Vagina (tissue), 2 donors: ENCODE measurements at places on chromosomes 1 and 21.
A peak's percentile ranks its signal among the peaks of the same experiment; 100 is the strongest.

DNA sequence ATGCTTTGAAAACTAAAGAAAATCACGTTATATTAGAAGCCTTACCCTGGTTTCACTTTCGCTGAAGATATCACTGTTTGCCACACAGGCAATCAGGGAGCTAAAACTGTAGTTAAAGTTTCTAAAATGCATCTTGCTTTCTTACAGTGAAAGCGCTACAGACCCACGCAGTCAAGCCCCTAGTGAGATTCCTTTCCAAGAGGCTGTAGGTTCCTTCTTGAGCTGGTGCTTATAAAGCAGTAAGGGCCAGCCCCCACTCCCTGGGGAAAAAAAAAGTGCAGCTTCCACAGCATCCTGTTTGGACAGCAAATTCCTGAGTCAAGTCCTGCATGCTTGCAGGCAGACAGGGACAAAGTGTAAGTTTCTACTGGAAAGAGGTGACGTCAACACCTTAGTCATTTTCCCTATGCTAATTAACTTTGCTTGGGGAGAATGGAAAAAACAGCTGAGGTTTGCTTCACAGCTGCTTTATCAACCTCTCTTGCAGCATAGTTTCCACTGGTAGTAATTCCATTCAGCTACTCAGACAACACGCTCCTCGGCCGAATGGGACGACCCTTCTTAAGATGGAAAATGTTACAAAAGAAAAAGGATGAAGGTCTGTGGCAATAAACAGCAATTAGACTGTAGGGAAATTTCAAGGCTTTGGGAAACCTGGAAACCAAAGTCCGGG is 14.7 kb upstream of the KCNE1 start:
- DNase-seq, result no peak
- H3K4me3 ChIP-seq, result peak overlapping the region; percentile 45
- H3K27me3 ChIP-seq, result no peaks in the 10 kb centered on the region
- H3K27ac ChIP-seq, result peak overlapping the region; percentile 85
- no peaks in the 10 kb centered on the region for H3K36me3 ChIP-seq

DNA sequence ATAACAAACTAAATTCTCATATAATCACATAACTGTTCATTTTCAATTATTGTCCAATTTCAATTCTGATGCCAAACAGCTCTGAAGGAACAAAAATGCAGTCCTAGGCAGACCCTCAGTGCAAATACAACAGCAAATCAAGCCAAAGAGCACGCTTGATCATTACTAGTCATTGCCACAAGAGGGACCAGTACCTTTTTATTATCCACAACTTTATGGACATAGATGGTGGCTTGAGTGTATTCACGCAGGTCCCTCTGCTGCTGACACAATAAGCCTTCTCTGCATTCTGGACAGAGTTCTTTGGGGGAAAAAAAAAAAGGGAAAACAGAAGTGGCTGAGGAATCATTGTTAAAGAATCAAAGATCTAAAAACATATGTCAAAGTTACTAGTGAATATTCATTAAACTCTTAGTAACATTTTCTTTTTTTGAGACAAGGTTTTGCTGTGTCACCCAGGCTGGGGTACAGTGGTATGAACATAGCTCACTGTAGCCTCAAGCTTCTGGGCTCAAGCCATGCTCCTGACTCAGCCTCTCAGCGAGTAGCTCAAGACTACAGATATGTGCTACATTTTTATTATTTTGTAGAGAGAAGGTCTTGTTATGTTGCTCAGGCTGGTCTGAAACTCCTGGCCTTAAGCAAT is 34.3 kb upstream of the RAP1GAP start:
- no peak for DNase-seq
- H3K4me3 ChIP-seq, result no peak overlapping the region
- no peaks in the 10 kb centered on the region for H3K4me1 ChIP-seq
- H3K27ac ChIP-seq, result no peak overlapping the region
- H3K36me3 ChIP-seq, result no peaks in the 10 kb centered on the region
- H3K27me3 ChIP-seq, result no peaks in the 10 kb centered on the region

DNA sequence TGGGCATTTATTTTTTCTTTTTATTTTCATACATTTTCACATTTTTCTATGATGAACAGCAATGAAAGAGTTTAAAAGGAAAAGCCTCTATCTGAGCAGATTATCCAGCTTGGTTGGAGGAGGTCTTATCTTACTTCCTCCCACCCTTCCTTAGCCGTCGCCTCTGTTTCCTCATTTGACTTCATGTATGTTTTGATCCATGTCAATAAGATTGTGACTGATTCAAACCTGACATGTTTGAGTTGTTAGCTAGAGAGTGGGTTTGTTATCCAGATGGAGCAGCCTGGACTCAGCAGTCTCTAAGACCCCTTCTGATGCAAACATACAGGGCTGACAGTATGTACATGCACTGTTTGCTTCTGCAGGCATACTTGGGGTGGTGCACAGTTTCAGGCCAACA is 31.2 kb downstream of the MACO1 start:
- no peaks in the 10 kb centered on the region for H3K27me3 ChIP-seq
- no peak overlapping the region for H3K27ac ChIP-seq
- H3K36me3 ChIP-seq, result peaks cover 30% of the 10 kb centered on the region
- DNase-seq, result no peak
- peaks cover 29% of the 10 kb centered on the region for H3K4me1 ChIP-seq

DNA sequence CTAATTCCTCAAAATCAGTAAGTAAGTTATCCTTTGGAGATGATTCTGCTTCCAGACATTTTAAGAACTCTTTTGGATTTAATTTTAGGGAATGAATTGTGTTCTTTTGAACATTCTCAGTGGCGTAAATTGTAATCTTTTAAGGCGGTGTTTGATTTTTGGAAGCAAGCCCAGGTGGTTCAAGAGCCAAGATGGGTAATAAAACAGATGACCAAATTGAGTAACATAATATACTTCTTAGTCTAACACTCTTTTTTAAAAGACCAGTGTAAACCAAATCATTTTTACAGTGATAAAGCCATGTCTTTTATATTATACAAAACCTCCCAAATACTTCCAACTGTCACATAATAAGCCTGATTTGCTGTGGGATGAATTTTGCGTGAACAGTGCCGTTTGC is 133.8 kb downstream of the LRRC40 start:
- no peak overlapping the region for H3K27ac ChIP-seq
- H3K36me3 ChIP-seq, result no peaks in the 10 kb centered on the region
- H3K27me3 ChIP-seq, result no peaks in the 10 kb centered on the region

DNA sequence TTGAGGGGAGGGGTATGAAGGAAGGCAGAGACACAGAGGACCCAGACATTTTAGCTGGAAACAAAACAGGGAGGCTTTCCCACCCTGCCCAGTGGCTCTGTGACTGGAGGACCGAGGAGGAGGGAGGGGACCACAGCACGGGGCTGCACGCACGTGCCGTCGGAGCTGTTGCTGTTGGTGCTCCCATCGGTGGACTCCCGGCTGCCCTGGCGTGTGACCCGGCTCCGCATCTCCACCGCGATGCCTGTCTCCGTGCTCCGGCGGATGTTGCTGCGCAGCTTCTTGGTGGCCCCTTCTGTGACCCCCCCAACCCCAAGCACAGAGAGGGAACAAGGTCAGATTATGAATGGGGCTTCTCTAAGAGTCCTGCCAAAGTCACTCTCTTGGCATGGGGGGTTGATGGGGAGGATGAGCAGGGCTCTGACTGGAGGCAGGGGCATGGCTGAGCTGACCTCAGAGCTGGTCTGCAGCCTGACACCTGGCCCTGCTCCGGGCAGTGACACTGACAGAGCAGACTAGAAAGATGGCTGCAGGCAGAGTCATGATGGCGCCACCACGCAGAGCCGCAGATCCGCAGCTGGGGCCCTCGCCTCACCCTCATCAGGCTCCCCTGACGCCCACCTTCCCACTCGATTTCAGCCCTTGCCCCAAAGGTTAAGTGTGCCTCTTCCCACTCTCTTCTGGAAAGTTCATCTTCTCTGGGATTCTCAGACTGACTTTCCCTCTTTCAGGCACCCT is 29.6 kb downstream of the RIMS3 start:
- H3K4me3 ChIP-seq, result no peak overlapping the region
- no peak for DNase-seq
- H3K27ac ChIP-seq, result no peak overlapping the region

DNA sequence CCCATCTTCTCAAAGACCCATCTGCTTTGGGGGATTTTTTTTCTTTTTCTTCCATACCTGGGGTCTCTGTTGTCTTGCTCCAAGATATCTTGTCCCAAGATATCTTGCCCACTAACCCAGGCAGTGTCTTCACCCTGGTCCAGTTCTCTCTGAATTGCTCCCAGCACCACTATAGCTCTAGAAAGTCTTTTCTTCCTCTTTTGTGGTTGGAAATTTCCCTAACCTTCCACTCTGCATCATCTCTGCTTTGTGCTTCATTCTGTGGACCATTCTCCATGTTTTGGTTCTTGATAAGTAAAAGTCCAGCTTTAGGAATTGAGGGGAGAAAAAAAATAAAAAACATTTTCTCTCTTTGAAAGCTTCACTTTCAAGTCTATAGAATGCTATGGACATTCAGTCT is 20.9 kb downstream of the STYXL2 start:
- DNase-seq, result no peak
- no peak overlapping the region for H3K27ac ChIP-seq
- H3K36me3 ChIP-seq, result no peaks in the 10 kb centered on the region
- no peaks in the 10 kb centered on the region for H3K27me3 ChIP-seq
- H3K4me3 ChIP-seq, result no peak overlapping the region

DNA sequence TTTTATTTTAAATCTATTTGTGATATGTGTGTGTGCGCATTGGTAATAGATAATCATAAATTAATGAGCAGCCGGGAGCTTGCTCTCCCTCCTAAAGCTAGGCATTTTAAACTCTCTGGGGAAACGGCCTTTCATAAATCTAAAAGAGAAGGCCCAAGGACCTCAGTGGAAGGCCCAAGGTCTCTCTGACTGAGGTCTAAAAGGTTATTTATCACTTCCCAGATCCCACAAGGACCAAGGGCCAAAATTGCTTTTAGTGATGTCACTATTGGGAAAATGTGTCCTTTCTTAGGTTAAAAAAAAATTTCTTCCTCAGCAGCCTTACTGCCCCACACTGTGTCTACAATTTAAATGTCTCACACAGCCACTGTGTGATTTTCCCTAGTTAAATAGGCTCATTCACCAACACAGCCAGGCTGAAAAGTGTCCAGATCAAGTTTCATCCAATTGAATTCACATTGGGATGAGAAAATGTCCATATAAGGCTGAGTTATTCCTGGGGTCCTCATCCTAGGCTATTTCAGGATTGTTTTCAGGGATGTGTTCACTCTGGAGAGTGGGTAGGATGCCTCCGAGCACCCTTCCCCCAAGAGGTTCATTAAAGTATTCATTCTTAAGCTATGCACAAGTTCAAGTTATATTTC is 46.1 kb downstream of the SLC44A3 start:
- DNase-seq, result no peak
- H3K4me1 ChIP-seq, result peaks cover 54% of the 10 kb centered on the region
- H3K27me3 ChIP-seq, result no peaks in the 10 kb centered on the region
- H3K27ac ChIP-seq, result peak overlapping the region; percentile 97
- no peak overlapping the region for H3K4me3 ChIP-seq

GRCh38 chr1:212062832-212063438 is 27.4 kb downstream of the DTL start:
- no peak overlapping the region for H3K4me3 ChIP-seq
- no peaks in the 10 kb centered on the region for H3K27me3 ChIP-seq
- H3K36me3 ChIP-seq, result no peaks in the 10 kb centered on the region

- peaks cover 30% of the 10 kb centered on the region for H3K4me1 ChIP-seq
- no peak overlapping the region for H3K27ac ChIP-seq
- no peak overlapping the region for H3K4me3 ChIP-seq
- no peaks in the 10 kb centered on the region for H3K27me3 ChIP-seq
- peak; percentile 46 for DNase-seq
- no peaks in the 10 kb centered on the region for H3K36me3 ChIP-seq
These were observed 26.2 kb upstream of the HHAT start for GRCh38 chr1:210302501-210302900.

DNA sequence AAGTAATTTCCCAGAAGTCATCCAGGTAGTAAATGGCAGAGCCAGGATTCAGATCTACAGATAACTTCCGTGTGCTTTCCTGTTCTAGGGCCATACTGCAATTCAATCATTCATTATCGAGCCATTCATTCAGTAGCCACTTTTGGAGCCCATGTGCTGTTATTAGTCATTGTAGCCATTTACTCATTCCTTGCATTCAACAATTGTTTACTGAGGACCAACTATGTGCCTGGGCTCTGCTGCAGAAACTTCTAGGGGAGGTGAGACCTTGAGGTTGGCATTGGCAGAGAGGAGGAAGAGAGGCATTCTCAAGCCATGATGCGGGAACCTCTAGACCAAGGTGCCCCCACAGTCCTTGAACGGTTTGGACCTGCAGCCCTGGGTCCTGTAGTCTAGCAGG is 27.9 kb downstream of the EPHB2 start:
- H3K4me3 ChIP-seq, result no peak overlapping the region
- H3K27ac ChIP-seq, result no peak overlapping the region
- DNase-seq, result no peak

DNA sequence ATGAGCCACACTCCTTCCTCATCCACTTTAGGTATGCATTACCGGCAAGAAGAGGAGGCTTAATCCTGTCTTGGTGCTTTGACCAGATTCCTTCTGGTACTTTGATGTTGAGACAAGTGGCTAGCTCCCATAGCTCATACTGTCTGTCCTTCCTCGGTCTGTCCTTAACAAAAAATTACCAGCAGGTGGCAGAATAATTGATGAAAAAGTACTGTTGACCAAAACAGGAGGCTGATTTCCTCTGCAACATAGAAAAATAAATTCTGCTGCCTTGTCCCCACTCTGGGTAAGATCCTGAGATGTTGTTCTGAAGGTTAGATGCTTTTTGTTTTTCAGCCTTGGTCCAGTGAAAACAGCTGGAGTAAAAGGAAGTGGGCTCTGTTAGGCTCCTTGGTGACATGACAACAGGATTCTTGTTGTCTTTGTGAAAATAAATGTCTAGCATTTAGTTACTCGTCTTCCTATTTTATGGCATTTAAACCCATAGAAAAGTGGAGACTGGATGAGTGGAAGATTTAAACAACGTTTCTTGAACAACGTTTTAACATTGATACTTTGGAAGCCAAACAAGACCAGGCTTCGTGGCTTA is 11.2 kb upstream of the HJV start:
- DNase-seq, result no peak
- H3K36me3 ChIP-seq, result no peaks in the 10 kb centered on the region
- no peak overlapping the region for H3K4me3 ChIP-seq
- H3K27ac ChIP-seq, result no peak overlapping the region

GRCh38 chr1:31828926-31829690 is 13.3 kb upstream of the SPOCD1 start:
- H3K4me1 ChIP-seq, result no peaks in the 10 kb centered on the region
- no peaks in the 10 kb centered on the region for H3K27me3 ChIP-seq
- H3K36me3 ChIP-seq, result no peaks in the 10 kb centered on the region
- no peak for DNase-seq
- H3K4me3 ChIP-seq, result no peak overlapping the region

GRCh38 chr1:111599781-111600693 is 19.6 kb upstream of the RAP1A start:
- H3K36me3 ChIP-seq, result no peaks in the 10 kb centered on the region
- no peaks in the 10 kb centered on the region for H3K27me3 ChIP-seq
- H3K4me1 ChIP-seq, result peaks cover 22% of the 10 kb centered on the region
- DNase-seq, result no peak
- H3K27ac ChIP-seq, result no peak overlapping the region
- no peak overlapping the region for H3K4me3 ChIP-seq

- no peak overlapping the region for H3K4me3 ChIP-seq
- no peaks in the 10 kb centered on the region for H3K27me3 ChIP-seq
- H3K4me1 ChIP-seq, result no peaks in the 10 kb centered on the region
- no peaks in the 10 kb centered on the region for H3K36me3 ChIP-seq
These were observed 73.4 kb upstream of the PROX1 start for GRCh38 chr1:213914392-213914791.

GRCh38 chr1:41319807-41320711 is 41.2 kb upstream of the FOXO6 start:
- H3K27ac ChIP-seq, result no peak overlapping the region
- H3K27me3 ChIP-seq, result no peaks in the 10 kb centered on the region
- no peaks in the 10 kb centered on the region for H3K36me3 ChIP-seq
- DNase-seq, result no peak
